ENCODE measurements at places on chromosomes 6 and 20.

DNA sequence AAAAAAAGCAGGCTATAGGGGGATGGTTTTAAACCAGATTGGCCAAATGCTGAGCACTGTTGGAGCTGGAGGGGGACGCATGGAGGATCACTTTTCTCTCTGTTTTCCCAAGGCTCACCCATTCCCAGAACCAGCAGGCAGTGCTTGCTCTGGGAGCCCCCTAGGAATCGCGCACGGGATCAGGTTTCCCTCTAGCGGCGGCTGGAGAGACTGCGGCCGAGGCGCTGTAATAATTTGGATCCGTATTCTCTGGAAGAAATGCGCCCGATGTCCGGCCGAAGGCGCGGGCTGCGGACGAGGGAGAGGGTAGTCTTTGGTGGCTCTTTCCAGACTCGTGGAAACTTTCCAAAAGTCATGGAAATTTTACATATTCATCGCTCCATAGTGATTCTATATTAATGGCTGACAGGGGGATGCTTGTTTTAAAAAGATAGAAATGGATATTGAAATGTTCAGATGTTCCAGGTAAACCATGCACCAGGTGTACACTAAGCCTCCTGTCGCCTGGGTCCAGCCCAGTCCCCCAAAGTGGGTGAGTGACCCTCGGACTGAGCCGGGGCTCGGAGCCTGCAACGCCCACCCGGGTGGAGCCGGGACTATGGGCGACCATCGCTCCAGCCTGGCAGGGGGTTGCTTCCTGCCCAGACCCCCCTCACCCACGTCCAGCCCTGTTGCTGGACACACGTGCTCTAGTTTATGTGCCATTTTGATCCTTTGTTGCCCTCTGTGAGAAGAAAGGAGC lies 78.7 kb upstream of the PHACTR3 start:
- peak; percentile 71 for DNase-seq

DNA sequence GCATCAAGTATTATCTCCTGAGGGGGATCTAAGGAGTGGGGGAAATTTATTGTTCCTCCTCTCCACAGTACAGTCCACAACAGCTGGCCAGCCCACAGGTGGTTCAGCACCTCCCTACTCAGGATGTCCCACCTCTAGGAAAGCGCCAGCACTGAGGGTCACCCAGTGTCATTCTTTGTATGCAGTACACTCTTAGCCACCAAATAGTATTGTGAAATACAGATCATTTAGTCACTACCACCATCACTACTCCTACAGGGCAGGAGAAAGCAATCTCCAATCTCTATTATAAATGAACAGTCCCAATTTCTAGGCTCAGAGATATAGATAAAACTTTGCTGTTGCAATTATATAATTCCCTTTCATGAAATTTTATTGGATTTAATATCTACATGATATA lies 6.3 kb upstream of the ZNF76 start:
- DNase-seq: no peak

- DNase-seq: peak; percentile 60
Observed at GRCh38 chr6:27177485-27178406, 69.8 kb upstream of the PRSS16 start.

DNA sequence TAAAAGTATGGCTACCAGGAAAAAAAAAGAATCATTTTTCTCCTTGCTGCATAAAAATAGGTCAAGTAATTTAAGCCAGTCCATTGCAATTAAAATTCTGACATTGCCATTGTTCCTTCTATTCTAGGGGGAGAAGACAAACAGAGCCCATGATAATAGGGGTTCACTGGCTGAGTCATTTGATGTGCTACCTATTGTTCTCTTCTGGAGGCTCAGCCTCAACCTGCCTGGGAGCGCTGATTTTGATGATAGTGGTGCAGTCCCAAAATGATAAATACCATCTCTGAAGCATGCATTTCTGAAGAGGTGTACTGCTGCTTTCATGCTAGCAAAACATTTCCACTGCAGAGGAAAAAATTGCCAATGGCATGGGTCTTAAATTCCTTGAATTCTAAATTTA lies 5.8 kb downstream of the CITED2 start:
- DNase-seq: no peak

DNA sequence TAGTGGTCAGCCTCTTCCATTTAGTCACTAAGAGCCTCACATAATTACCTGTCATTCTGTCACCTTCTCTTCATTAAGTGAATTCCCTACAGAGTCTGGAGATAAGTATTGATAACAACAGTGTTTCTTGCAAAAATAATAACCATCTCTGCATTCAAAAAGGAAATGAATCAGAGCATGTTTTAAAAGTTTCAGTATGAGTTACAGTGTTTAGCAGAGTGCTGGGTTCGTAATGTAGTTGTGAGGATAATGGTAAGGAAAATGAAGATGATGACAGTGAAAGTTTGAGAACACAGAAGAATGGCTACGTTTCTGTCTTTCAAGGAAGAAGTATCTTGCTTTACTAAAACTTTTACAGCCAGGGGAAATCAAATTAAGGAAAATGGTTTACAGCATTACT lies 31.3 kb downstream of the GPRC6A start:
- DNase-seq: no peak

- no peak for DNase-seq
Observed at GRCh38 chr20:56857950-56858349, 228.8 kb downstream of the TFAP2C start.

DNA sequence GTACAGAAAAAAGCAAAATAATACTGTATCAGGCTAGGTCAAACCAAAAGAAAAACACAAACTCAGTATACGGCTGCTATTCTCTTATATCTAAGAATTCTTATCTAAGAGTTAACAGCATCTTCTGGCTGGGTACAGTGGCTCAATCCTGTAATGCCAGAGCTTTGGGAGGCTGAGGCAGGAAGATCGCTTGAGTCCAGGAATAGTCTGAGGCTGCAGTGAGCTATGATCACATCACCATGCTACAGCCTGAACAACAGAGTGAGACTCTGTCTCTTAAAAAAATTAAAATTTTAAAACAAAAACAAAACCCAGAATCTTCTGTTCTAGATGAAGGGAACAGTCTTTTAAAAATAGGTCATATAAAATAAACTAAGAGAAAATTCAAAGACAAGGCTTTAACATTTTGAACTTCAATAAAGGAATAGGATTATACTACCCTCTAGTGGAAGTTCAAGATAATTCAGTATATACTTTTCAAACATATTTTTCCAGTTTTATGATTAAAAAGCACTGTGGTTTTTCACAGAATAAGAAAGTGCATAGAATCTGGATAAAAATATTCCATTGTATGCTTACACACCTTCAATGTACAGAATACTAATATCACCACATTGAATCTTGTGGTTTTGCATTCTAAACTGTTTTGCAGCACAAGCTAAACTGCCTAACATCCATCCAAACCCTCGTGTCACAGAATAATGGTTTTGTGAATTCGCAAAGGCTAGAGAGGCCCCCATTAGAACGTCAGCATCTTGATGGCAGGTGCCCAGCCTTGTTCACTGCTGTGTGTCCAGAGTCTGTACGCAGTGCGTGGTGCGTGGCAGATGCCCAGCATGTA lies 39.3 kb downstream of the DTNBP1 start:
- peak; percentile 35 for DNase-seq

- DNase-seq: no peak
Observed at GRCh38 chr6:155067956-155068615, 73.0 kb downstream of the TIAM2 start.

DNA sequence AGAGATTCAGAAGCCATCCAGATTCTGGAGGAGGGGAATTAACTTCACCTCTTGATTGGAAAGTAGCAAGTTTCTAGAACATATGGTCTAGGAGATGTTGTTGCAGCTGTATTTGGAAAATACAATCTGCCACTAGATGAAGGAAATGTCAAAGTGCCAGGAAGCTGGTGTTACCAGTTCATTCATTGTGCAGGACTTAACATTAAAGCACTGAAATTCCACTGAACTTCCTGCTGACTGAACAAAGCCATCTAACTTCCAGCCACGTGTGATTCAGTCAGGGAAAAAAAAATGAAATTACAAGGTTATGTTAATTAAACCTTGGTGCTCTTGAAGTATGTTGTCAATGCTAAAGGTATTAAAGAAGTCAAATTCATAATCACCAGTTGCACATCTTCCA lies 321.5 kb upstream of the SASH1 start:
- DNase-seq: no peak

DNA sequence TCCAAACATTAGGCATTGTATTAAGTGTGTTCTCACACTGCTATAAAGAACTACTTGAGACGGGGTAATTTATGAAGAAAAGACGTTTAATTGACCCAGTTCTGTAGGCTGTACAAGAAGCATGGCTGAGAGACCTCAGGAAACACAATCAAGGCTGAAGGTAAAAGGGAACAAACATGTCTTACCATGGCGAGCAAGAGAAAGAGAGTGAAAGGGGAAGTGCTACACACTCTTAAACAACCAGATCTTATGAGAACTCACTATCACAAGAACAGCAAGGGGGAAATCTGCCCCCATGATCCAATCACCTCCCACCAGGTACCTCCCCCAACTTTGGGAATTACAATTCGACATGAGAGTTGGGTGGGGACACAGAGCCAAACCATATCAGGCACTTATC lies 86.6 kb upstream of the TOP1 start:
- no peak for DNase-seq

DNA sequence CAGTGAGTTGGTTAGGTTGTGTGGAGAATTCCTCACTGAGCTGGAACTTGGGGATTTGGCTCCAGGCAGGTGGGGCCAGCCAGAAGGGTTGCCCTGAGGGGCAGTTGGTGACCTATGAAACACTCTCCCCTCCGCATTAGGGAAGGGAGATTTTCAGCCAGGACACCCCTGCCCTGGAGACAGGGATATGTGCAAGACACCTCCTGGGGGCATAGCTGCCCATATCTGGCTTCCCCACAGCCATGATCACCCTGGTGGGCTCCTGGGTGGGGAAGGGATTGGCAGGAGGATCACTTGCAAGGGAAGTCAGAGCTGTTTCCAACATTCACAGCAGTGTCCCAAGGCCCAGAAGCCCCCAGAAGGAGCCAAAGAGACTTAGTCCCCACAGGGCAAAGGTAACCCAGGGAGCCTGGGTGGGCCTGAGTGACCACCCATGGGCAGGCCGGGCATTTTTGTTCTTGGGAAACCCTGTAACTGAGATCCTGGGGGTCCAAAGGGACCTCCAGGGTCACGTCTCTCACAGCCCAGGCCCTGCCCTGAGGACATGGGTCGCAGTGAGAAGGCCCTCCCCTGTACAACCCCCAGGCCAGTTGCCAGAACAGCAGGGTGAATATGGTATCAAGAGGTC lies 145.8 kb downstream of the MRPL14 start:
- DNase-seq: peak; percentile 4

GRCh38 chr6:16398587-16398986 lies 160.2 kb downstream of the GMPR start:
- DNase-seq: no peak

DNA sequence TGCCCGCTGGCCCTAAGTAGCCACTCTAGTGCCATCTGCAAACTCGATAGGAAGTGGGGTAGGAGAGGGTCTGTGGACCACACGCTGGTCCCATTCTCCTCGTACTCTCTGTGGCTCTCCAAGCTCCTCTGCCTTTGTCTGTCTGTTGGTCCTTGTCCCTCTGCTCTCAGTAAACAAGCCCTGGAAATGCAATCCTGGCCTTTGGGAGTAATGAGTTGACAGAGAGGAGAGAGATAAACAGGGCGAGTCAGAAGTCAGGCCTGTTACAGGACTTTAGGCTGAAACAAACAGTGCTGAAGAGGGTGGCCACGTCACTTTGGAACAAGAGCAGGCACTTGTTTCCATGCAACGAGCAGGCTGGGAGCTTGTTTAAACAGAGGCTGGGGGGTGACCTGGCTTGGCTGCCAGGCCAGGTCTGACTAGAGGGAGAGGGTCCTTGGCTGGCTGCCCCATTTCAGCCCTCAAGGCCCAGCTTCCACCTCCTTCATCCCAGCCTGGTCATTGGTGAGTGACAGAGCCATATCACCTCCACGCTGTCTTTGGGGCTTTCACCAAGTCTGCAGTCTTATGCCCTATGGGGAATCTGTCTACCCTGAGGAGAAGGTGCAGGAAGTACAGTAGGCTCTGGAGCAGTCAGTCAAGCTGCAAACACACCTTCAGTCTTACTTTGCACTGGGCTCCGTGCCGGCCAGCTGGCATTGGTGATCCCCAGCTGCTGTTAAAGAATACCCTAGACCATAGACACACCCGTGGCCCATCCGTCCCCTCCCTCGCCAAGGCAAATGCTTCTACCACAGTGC lies 22.6 kb downstream of the FOXP4 start:
- no peak for DNase-seq

GRCh38 chr6:34514593-34515472 lies 41.3 kb downstream of the SPDEF start:
- DNase-seq: peak; percentile 99

GRCh38 chr6:25008707-25009392 lies 73.1 kb upstream of the RIPOR2 start:
- DNase-seq: no peak

DNA sequence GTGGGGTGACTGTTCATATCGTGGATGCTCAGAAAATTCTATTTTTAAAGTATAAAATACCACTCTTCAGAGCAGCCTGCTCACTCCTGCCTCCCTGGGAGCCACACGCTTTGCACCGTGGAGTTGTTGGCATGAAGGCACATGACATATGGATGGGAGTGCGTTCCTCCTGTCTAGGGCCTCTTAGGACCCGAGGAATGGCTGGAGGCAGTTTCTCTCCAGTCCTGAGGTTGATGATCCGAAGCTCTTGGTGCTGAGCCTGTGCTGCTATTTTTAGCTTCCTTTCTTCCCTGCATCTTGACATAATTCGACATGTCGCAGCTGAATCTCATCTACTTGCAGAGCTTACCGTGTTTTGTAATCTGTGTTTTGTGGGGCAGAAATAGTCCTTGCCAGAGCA lies 73.9 kb downstream of the PHACTR3 start:
- DNase-seq: no peak

DNA sequence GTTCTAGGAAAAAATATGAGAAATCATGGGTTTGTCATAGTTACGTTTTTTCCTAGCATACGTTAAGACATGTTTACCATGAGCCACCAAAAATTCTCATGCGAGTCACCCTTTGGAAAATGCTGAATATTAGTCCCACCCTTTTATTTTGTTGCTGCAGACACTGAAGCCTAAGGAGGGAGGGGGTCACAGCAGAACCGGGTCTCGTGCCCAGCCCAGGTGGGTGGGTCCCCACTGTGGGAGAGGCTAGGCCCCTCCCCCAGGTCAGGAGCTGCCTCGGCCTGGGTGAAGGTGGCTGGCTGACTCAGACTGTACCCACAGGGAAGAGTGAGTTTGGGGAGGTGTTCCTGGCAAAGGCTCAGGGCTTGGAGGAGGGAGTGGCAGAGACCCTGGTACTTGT lies 26.2 kb upstream of the SRF start:
- no peak for DNase-seq

- DNase-seq: no peak
Observed at GRCh38 chr6:8400663-8401062, 34.7 kb downstream of the SLC35B3 start.
